Cortex of kidney (tissue), 1 donor: ENCODE measurements at places on chromosomes 4 and X.

GRCh38 chr4:56953680-56954520 lies 23.5 kb downstream of the NOA1 start:
- no peak for DNase-seq

DNA sequence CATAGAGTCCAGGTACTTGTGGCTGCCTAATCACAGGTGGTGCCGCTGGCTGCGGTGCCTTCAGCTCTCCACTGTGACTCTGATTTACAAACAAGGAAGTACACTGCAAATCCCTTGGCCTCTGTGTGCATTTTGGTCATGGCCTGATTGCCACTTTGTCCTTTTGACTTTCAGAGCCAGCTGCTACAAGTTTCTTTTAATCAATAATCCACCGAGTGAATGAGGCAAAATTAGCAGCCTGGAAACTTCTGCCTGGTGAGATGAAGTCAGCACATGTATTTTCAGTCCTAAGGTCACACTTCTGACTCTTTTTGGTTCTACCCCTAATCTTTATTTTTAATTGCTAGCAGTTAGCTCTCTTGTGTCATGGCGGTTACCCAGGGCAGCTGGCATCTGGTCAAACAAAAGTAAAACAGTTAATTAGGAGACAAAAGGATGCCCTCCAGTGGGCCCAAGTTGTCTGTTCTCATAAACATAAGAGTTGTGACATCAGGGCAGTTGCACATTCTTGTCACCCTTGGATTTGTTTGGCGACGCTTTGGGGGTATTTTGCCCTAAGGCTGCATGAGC lies 62.3 kb upstream of the LNX1 start:
- DNase-seq = no peak

DNA sequence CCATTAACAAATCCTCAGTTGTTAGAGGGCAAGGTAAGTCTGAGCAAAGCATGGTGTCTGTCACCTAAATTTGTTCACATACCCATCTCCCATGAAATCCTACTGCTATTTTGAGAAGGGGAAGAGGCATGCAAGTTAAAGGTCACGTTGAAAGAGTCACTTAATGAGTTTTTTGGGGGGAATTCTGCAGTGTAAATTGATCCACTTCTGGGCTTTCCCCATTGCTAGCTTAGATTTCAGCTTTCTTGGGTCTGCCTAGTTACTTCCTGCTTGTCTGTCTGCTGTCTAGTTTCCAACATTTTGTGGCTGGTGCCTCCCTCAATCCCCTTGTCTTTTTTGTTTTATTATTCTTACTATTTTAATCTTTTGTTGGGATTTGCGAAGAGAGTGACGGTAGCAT lies 32.0 kb downstream of the CEP135 start:
- no peak for DNase-seq

DNA sequence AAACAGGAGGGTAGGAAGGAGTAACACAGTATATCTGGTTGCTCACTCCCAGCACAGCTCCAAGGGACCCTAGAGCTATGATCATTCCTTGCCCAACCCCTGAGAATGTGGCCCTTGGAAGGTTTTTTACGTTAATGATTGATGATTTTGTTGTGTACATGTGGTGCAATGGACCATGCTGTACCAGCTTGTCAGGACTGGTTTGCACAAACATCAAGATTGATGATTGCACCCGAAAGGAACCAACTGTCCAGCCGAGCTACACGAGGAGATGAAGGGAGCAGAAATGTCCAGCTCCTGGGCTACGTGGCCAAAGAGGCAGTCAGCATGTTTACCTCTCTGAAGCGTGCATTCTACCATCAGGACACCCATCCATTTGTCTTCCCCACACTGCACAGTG lies 83.2 kb upstream of the USP9X start:
- no peak for DNase-seq

- no peak for DNase-seq
Observed at GRCh38 chrX:40883021-40883619, 147.8 kb upstream of the MED14 start.

- DNase-seq = no peak
Observed at GRCh38 chr4:175459571-175459970, 352.5 kb downstream of the GPM6A start.

DNA sequence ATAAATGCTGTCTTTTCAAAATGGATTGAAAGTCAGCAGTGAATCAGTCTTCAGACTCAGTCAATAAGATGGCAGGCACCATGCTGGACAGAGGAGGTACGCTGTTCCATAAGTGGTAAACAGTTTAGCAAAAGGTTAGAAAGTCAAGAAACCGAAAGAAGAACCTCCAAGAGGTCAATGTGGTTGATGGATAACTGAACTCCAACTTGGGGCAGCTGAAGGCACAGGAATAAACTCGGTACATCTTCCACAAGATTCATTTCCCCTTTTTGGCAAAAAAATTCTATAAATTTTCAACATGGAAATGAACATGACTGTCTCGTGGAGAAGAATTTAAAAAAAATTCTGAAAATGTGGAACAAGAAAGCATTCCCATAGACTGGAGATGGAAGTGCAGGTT lies 18.4 kb upstream of the SEL1L3 start:
- DNase-seq = no peak

GRCh38 chrX:109997786-109998452 lies 5.0 kb upstream of the TMEM164 start:
- DNase-seq = no peak

DNA sequence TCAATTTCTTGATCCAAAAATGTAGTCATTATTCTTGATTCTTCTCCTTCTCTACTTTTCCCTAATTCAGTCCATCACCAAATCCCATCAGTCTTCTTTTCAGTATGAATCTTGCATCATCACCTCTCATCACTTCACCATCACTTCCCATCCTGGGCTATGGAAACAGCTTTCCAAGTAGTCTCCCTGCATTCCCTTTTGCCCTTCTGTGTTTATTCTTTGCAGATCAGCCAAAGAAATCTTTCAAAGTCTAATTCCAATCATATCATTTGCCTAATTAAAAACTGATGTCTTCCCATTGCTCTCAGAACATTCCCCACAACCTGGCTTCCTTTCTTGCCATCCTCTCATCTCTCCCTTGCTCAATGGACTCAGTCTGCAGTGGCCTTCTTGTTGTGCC lies 201.7 kb upstream of the ADAMTS3 start:
- DNase-seq = no peak

GRCh38 chr4:89111833-89112563 lies 665 bp downstream of the TIGD2 start:
- DNase-seq = no peak

- no peak for DNase-seq
Observed at GRCh38 chrX:46627711-46628419, 54.3 kb downstream of the CHST7 start.

DNA sequence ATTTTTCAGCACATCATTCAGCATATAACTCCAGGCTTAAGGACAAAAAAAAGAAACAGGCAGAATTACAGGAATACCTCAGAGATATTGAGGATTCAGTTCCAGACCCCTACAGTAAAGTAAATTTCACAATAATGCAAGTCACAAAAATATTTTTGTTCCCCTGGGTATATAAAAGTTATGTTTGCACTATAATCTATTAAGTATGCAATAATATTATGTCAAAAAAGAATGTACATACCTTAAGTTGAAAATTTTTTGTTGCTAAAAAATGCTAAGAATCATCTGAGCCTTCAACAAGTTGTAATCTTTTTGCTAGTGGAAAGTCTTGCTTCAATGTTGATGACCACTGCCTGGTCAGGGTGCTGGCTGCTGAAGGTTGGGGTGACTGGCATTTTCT lies 2532.5 kb downstream of the ARAP2 start:
- no peak for DNase-seq

- DNase-seq = no peak
Observed at GRCh38 chrX:70762285-70762684, 146.2 kb downstream of the TEX11 start.

DNA sequence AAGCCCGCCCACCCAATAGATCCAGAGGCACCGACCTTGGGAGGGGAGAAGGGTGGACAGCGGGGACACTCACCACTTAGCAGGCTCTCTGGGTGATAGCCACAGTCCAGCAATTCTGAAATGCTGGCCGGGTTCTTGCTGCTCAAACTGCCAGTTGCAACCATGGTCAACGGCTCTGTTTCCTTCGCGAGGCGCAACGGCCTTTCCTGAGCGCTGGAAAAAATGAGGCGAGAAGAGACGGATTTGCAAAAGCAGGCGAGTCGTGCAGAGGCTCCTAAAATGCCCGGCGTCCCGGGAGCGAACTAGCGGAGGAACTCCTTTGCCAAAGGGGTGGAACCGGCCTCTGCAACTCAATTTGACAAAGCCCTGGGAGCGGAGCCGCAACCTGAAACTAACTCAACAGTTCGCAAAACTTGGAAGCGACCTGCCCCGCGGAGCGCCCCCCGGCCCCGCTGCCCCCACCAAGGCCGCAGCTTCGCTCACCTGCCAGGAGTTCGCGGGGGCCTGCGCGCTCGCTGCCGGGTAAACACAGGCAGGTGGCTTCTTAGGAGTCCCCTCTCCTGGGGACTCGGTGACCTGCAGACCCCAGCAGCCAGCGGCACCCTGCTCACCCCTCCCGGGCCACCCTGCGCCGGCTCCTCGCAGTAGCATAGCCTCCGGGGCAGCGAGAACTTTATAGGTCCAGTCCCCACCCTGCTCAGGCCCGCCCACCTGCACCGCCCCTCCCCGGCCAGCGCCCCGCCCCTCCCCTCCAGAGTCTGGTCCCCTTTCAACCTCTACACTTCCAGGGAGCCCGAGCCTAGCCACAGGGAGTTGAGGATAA lies at the start of gene DDIT4L:
Gene DDIT4L, minus strand, starts transcription at position 649 of the 823 bp plus-strand sequence. Its CDS starts 485 bp downstream, at position 164.
- DNase-seq = no peak

- DNase-seq = no peak
Observed at GRCh38 chrX:22758807-22759481, 240.8 kb upstream of the DDX53 start.

GRCh38 chr4:112381996-112382692 lies 85.0 kb downstream of the ALPK1 start:
- no peak for DNase-seq

GRCh38 chr4:110589297-110589696 lies 33.6 kb downstream of the PITX2 start:
- no peak for DNase-seq

- DNase-seq = no peak
Observed at GRCh38 chr4:22999419-22999818, 306.7 kb downstream of the GBA3 start.

DNA sequence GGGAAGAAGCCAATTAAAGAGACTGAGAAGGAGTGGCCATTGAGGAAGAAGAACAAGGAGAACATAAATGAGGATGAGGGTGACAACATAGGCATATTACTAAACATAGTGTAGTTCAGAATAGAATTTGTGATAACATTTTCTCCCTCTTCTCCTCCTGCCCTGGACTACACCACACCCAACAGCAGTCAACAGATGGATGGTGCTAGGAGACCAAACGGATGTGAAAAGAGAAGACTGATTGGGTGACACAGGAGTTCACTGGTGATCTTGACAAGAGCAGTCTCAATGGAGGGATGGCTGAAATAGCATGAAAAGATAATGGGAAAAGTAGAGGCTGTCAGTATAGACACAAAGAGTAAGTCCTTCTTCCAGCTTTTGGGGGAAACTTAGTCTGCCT lies 226.5 kb upstream of the FGF13 start:
- DNase-seq = no peak

DNA sequence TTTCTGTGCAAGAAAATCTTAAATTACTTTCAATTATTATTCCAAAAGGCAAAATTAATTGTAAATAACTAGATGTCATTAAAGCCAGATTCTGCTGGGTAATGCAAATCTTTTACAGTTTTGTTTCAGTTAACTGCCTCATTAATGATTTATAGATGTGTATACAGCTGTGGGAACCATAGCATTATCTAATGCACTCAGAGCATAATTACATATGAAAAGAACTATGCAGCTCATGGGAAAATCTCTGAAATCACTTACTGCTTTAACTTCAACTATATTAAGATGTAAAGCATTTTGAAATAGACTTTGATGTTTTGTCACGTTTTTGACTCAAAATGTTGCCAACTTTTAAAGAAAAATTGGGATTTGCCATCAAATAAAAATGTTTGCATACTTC lies 630.3 kb upstream of the KLHL4 start:
- no peak for DNase-seq

DNA sequence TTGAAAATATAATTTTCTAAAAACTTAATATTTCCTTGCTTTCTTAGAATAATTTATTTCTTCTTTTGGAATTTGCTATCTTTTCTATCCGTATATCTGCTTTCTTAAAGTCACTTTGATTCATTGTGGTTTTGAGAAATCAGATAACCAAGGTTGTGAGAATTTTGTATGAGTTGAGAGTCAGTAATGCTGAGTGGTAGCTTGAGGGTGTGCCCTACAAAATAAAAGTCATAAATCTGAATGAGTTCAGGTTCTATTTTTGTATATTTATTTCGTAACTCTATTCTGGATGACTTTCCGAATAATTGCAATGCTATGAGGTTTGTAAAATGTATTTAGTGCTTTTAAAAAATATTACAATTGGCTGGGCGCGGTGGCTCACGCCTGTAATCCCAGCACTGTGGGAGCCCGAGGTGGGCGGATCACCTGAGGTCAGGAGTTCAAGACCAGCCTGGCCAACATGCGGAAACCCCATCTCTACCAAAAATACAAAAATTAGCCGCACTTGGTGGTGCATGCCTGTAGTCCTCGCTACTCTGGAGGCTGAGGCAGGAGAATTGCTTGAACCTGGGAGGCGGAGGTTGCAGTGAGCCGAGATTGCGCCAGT lies 8.9 kb downstream of the COPS4 start:
- no peak for DNase-seq

- no peak for DNase-seq
Observed at GRCh38 chr4:52726826-52727580, 24.2 kb downstream of the ERVMER34-1 start.

- no peak for DNase-seq
Observed at GRCh38 chrX:19795307-19795706, 92.1 kb downstream of the SH3KBP1 start.

DNA sequence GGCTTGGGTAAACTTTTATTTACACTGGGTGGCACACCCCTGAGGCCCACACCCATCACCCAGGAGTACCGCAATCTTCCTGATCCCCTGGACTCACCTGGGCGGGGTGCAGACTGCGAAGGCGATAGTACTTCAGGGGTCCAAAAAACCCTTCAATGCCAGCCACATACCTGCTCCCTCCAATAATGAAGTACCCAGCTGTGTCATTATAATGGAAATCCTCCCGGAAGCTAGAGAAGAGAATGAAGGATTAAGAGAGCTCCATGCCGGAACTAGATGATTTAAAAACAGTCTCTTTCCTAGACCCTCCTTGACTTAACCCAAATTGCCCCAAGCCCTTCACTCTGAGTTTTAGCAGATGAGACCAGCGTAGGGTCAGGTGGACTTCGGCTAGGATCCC lies 40.9 kb downstream of the SEL1L3 start:
- DNase-seq = no peak

- no peak for DNase-seq
Observed at GRCh38 chrX:68880846-68881552, 52.2 kb downstream of the EFNB1 start.
